ENCODE measurements at places on chromosomes 16 and 17.
A peak's percentile ranks its signal among the peaks of the same experiment; 100 is the strongest.

- DNase-seq: no peak
Measured at GRCh38 chr17:36213695-36214094, 2.8 kb downstream of the CCL4L2 start.

DNA sequence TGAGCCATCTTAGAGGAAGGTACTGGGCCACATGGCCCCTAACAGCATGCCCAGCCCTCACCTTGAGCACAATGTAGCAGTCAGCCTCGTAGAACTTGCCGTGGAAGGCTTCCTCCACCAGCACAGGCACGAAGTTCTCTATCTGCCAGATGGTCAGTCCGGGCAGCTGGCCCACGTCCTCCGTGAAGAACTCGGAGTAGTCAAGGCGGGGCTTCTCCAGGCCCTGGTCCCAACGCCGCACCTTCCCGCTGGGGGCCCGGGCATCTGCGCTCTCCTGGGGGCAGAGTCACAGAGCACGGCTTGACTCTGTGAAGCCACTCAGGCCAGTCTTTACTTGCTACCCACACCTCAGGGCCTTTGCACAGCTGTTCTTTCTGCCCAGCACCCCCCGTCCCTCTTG is 7.3 kb downstream of the FLII start:
- DNase-seq: no peak

DNA sequence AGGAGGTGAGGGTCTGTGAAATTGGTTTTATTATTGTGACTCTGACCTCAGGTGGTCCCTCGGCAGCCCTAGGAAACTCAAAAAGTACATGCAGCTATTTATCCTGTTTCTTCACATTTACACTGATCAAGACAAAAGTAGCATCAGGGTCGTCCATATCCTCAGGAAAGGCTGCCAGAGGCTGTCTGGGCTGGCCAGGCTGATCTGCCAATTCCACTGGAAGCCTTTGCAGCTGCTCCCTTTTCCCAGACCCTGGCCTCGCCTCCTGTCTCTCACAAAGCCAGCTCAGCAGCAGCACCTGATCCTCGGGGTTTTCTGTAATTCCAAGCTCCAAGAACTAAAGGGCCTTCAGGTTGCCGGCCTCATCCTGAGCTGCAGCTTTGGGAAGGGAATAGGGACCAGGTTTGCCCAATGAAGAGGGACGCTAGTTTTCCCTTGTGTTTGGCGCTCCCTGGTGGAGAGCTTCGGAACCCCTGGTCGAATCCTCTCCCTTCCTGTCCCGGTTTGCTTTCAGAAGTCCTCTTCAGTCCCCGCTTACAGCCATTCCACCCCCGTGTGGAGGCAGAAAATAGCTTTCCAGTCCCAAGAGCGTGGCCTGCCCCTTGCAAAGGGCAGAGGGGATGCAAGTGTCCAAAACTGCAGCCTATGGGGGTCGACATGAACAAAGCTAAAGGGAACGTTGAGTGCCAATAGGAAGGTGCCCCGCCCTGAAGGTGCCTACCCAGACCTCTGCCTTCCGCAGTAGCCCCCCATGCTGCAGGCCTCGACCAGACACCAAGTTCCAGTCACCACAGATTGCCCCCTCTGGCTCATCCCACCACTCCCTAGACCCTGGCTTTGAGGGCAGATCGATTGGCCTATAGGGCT is 13.4 kb downstream of the MFSD6L start:
- peak; percentile 51 for DNase-seq

DNA sequence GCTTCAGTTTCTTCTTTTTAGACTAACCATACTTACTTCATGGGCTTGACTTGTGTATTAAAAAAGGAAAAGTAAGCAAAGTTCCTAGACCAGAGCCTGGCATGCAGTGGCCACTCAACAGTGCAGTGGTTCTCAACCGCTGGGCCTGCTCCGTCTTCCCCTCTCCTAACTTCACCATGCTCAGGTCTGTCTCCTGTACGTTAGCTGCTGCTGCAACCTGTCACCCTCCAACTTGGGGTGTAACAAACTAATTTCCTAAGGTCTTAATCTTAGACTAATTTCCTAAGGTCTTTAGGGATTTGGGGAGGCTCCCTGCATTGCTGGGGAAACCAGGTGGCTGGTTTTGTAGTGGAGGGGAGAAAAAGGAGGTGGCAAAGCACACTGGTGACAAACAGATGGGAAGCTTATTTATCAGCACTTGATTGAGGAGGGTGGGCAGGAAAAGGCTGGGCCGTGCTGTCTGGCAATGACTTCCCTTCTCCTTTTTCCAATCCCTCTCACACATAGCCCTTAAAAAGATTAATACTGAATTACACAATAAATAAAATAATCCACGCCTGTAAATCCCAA is 2.2 kb upstream of the ARL4D start:
- no peak for DNase-seq

- DNase-seq: peak; percentile 51
Measured at GRCh38 chr17:16486373-16487250, 5.4 kb downstream of the LRRC75A start.

GRCh38 chr16:30121741-30122571 is 1.1 kb downstream of the MAPK3 start:
- no peak for DNase-seq

DNA sequence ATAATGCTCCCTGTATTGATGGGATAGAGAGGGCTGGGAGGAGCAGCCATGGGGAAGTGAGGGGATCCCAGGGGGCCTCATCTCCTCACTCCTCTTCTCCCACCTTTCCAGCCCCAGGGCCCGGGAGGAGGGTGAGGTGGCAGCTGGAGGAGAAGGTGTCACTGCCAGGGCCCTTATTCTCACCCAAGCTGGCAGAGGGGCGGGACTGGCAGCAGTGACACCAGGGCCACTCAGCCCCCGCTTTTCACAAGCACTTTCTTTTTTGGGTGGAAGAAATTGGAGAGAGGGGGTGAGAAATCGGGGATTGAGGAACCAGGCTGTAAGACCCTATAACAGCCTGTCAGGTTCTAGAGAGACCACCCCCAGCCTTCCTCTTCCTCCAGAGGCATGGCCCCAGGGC is 2.4 kb upstream of the TBX21 start:
- DNase-seq: no peak

- no peak for DNase-seq
Measured at GRCh38 chr17:81123052-81124048, 42.0 kb upstream of the PVALEF start.

- no peak for DNase-seq
Measured at GRCh38 chr16:19524616-19525384, 1.1 kb downstream of the CCP110 start.

DNA sequence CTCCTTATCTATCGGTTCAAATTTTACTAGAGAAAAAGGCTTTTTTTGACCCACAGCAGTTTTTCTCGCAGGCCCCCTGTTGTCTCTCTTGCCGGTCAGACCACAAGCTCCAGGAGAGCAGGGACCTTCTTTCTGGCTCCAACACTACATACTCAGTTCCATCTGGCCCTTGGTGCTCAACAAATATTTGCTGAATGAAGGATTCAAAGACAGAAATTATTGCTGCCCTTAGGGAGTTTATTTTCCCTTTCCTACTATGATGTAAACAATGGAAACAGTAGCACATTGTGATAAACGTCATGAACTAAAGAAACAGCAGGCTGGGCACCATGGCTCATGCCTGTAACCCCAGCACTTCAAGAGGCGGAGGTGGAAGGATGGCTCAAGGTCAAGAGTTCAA is 59.0 kb upstream of the ATP2A3 start:
- no peak for DNase-seq

DNA sequence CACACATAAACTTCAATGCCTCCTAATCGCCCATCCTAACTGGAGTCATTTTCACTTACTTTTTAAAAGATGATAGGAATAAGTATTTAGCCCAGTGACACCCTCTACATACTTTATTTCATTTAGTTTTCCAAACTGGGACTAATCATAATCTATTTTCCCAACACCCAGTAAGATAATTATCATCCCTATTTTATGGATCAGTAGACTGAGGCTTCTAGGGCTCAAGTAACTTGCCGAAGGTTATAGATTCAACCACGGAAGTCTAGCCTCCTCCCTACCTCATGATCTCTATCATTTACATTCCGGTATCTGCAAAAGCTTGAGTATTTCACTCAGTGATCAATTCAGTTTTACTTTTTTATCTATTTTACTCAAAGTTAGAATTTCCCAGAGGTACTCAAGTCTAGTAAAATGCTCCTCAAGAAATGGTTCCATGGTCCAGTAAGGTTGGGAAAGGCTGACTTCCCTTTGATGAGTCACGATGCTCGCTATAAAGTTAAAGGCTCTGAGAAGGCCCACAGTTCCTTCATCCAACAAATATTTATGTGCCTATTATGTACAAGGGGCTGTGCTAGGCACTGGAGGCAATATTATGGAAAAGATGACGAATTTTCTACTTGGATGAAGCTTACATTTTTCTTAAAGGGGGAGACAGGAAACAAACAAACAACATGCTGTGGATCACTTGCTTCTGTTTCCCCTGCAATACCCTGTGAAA is 75.1 kb downstream of the TOX3 start:
- DNase-seq: no peak

- no peak for DNase-seq
Measured at GRCh38 chr17:77601054-77601979, 357.2 kb upstream of the TNRC6C start.

GRCh38 chr16:29909391-29909790 is 9.1 kb downstream of the ASPHD1 start:
- peak; percentile 51 for DNase-seq

GRCh38 chr16:72992142-72992601 is 55.8 kb downstream of the ZFHX3 start:
- peak; percentile 11 for DNase-seq

DNA sequence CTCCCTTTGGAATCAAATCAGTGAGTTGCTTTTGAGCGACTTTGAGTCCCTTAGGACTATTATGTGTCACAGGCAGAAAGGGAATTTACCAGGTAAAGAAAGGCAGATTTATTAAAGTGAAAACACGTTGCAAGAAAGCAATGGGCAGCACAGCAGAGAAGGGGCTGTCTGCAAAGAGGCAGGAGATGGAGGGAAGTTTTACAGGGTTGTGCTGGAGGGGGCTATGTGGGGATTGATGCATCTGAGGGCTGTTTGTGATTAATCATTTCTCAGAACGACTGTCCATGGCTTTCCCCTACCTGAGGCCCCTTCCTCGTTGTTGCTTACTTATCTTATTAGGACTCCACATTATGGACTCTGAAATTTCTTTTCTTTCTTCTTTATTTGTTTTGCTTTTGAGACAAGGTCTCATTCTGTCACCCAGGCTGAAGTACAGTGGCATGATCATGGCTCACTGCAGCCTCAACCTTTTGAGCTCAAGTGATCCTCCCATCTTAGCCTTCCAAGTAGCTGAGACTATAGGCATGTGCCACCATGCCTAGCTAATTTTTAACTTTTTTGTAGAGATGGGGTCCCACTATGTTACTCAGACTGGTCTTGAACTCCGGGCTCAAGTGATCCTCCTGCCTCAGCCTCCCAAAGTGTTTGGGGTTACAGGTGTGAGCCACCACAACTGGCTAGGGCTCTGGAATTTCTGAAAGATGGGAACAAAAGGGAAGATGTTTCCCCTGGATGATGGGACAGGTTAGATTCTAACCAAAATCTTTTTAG is 5.5 kb downstream of the WWP2 start:
- no peak for DNase-seq

GRCh38 chr17:50394711-50395110 is 2.6 kb downstream of the LRRC59 start:
- no peak for DNase-seq

DNA sequence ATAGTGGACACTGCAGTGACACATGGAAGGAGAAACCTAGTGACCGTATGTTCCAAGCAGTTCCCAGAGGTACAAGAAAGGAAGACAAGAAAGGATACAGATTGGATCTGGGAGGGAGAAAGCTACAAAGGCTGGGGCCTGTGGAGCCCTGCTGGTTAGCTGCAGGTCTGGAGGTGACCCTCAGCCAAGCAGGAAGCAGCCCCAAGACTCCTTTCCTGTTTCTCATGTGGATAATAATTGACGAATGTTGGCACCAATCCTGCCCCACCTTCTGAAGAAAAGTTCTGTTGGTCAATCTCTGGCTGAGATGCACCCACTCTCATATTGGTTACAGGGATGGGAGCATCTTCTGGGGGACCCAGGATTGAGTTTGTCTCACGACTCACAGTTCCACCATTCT is 99.8 kb downstream of the SHISA6 start:
- DNase-seq: no peak

DNA sequence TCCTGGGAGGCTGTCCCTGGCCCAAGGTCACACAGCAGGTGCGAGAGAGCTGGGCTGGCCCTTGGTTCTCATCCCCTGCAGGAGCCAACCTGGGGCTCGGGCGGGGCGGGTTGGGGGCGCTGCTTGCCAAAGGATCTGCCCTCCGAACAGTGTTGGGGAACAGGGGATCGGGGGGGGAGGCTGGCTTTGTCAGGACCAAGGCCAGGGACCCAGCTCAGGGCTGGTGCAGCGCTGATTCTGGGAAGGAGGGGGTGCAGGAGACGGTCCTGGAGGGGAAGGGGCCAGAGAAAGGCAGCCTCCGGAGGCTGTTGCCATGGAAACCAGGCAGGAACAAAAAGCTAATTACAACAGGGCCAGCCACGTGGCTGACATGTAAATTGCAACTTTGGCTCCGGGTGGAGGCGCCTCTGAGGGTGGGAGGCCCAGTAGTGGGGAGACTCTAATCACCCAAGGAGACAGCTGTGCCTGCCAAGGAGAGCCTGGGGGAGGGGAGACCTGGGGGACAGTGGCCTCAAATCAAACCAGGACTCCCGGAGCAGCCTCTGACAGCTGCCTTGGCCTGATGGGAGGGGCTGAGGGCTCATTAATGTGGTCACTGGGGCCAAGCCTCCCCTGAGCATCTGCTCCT is 1.3 kb downstream of the TUBB3 start:
- DNase-seq: peak; percentile 61

DNA sequence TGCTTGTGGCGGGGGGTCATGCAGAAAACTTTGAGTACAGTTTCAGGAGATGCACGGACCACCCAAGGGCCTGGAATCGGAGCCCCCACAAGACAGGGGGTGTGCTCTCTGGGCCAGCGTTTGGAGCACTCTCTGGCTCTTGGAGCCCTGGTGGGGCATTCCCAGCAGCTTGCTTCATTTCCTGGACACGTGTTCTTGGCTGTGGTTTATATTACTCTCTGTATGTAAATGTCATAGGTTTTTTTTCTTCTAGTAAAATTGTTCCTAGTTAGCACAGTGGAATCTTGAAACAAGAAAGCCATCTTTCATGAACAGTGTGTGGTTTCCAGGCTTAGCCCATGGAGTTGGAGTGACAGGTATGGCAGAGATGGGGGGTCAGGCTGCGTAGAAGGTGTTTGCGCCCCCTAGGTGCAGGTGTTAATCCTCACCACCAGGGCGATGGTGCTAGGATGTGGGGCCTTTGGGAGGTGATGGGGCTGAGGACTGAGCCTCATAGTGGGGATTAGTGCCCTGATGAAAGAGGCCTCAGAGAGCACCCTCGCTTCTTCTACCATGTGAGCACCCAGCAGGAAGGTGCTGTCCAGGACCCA is 79.8 kb downstream of the JPH3 start:
- peak; percentile 71 for DNase-seq

- DNase-seq: peak; percentile 87
Measured at GRCh38 chr17:17067257-17067656, 25.0 kb downstream of the MPRIP start.

DNA sequence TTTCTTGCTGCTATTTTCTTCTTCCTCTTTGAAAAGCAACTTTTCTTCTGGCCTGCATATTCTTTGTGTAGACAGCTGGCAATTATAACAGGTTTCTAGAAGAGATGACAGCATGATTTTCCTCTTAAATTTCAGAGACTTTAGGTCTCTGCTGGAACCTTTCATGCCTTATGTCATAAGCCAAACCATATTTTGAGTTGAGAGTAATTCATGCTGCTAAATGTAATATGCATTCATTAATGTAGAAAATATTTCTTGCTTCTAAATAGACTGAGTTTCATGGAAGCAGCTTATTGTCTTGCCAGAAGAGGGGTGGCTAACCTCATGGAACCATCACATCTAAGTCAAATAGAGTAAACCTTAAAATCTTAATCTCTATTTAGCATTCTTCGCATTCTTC is 25.9 kb upstream of the ABCA9 start:
- no peak for DNase-seq

GRCh38 chr17:7589204-7589868 is 558 bp downstream of the SOX15 start:
- DNase-seq: peak; percentile 80

All from fibroblast of skin of right quadriceps (primary cell).